Gastroesophageal sphincter (tissue), 4 donors: ENCODE measurements at places on chromosomes 4 and X. TPM values are rescaled to one million over a fixed set of nuclear protein-coding genes. Genes with fewer than 3 reads are reported as not detected.

HSFX1 gene
- total RNA-seq = 2.3 TPM

ZNF732 gene
- total RNA-seq = 0.31 TPM

COL4A6 gene
- total RNA-seq = 209 TPM

SPCS3 gene
- 56.1 TPM for total RNA-seq

PHOX2B gene
- not detected for total RNA-seq

CFAP47 gene
- total RNA-seq = not detected

STPG2 gene
- total RNA-seq = not detected

- ATAC-seq = no peak
These were observed 6.9 kb downstream of the FRMD7 start for GRCh38 chrX:132120913-132121312.

GRCh38 chrX:50115973-50116372 is 84.8 kb downstream of the AKAP4 start:
- ATAC-seq = no peak

- peak; percentile 31 for ATAC-seq
These were observed 37.9 kb downstream of the SGMS2 start for GRCh38 chr4:107862658-107863057.

DNA sequence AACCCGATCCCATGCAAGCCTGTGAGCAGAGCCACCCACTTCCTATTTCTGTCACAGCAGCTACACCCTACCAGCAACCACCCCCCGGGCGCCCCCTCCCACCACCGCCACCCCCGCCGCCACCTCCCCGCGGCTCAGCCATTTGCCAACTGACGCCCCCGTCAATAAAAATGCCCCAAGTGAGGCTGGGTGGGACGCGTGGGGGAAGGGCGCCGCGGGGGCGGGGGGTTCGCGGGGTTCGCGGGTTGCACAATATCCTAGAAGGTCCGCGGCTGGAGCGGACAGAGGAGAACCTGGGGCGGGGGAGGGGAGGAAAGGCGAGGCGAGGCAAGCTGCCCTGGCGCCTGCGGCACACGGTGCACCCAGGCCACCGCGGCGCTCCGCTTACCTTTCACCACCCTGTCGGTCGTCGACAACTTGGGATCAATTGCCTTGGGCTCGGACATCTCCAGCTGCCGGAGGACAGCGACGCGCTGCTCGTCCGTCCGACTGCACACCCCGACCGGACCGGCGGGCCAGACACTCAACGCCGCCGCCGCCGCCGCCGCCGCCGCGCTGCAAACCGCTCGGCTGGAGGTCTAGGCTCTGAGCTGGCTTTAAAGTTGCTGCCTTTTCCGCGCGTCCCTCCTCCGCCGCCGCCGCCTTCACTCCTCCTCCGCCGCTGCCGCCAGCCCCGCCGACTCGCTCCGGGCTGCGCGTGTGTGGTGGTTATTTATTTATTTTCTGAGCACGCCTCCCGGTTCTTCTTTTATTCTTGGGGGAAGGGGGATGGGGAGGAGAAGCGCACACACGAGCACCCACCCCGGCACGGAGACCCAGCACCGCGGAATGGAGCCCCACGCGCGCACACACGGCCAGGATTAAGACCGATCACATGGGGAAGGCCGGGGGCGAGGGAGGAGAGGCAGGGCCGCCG is 717 bp downstream of the PPP3CA start:
- ATAC-seq = peak; percentile 6

GRCh38 chr4:163003979-163004378 is 162.7 kb downstream of the NAF1 start:
- ATAC-seq = no peak

GRCh38 chrX:122565952-122566351 is 618.1 kb upstream of the GRIA3 start:
- peak; percentile 57 for ATAC-seq

DNA sequence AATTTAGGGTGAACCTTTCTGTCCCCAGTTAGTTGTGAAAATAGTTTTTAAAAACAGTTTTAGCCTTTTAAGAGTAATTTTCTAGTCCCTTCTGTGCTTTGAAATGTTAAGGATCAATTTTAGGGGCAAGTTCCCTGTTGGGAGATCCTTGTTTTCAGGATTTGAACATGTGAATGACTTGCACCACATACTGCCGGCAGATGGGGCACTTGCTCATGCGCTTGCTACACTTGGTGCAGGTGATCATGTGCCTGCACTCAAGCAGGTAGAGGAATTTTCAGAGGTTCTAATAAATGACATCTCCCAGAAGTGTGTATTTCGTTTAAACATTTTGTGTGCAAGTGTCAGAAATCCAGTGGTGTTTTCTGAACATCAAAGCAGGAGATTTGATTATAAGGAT is 195.9 kb downstream of the CHM start:
- ATAC-seq = no peak

- no peak for ATAC-seq
These were observed 17.9 kb downstream of the COQ2 start for GRCh38 chr4:83266689-83267088.

GRCh38 chr4:185134307-185134869 is 8.7 kb upstream of the SLC25A4 start:
- peak; percentile 67 for ATAC-seq

GRCh38 chr4:71270901-71271300 is 67.9 kb upstream of the SLC4A4 start:
- ATAC-seq = no peak

GRCh38 chr4:76658231-76659102 is 223.4 kb downstream of the SHROOM3 start:
- no peak for ATAC-seq

- peak; percentile 92 for ATAC-seq
These were observed 32.4 kb downstream of the FGFRL1 start for GRCh38 chr4:1043651-1044468.

DNA sequence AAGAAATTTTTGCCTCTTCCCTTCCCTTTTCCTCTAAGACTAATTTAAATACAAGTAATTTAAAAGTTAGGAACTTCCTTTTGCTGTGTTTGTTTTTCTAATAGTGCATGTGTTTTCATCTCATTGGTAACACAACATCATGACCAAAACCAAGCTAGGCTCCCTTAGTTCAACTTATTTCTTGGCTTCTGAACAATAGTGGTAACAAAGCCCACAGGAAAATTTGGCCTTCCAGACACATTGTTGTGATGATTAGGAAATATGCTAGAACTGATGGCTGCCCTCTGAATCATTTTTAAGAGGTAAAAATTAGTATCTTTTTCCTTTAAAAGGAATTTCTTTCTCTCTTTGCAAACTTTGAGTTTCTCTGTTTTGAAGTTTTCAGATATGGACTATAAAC is 25.5 kb upstream of the TEC start:
- no peak for ATAC-seq

GRCh38 chr4:132328761-132329160 is 820.3 kb upstream of the PCDH10 start:
- ATAC-seq = no peak

- no peak for ATAC-seq
These were observed 703.5 kb downstream of the FAT4 start for GRCh38 chr4:126018274-126018673.

- peak; percentile 66 for ATAC-seq
These were observed 131.4 kb upstream of the NAP1L5 start for GRCh38 chr4:88828842-88829571.

DNA sequence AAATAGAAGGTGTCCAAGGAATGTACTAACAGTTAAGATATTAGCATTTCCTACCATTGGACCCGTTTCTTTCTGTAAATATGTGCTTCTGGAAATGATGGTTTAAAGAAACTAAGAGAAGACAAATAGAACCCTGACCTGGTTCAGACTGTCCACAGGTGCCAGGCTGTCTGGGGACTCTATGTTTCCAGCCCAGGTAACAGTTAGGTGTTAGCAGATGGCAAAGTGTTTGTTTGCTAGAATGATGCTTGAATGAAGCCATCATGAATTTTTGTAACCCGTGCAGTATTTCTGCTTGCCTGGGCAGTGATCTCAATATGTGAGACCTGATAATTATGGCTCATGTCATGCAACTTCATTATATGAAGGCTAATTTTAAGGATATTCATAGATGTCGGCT is 87.5 kb downstream of the LRRC66 start:
- ATAC-seq = no peak

DNA sequence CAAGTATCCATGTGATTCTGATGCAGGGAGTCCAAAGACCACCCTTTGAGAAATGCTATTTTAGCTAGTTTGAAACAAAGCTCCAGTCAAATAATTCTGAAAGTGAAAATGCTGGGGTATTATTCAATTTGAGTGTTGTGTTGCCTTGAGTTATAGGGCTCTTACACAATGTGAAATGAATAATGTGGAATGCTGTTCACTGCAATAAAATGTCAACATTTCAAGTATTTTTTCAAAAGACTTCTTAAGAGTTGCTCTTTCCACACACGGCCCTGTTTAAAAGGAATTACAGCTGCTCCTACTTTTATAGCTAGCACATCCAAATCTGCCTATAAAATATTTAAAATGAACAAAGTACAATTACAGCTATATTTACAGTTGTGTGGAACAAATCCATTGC is 27.5 kb upstream of the PLS3 start:
- ATAC-seq = no peak

- no peak for ATAC-seq
These were observed 44.3 kb upstream of the GALNT7 start for GRCh38 chr4:173124209-173124865.

GRCh38 chr4:163332526-163333406 is at the start of gene NPY1R:
Gene NPY1R, minus strand, starts transcription at chr4:163332596. Its CDS starts 6,042 bp downstream, at chr4:163326554.
- ATAC-seq = peak; percentile 85

- ATAC-seq = no peak
These were observed 15.2 kb upstream of the ALB start for GRCh38 chr4:73388887-73389286.

DNA sequence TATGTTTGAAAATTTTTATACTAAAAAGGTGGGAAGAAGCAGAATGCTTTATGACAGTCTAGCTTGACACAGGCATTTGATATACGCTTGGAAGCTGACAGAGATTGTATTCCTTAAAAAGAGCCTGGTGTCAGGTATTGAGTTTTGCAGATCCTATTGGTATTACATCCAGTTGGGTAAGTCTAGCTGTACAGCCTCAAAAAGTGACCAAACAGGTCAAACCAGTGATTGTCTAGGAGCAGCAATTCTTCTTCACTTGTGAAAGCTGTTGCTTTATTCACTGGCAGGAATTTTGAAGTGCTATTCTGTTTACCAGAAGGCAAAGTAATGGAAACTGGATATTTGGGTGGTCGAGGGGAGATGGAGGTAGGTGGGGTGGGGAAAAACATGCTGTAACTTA is 77.5 kb downstream of the UCHL1 start:
- no peak for ATAC-seq

DNA sequence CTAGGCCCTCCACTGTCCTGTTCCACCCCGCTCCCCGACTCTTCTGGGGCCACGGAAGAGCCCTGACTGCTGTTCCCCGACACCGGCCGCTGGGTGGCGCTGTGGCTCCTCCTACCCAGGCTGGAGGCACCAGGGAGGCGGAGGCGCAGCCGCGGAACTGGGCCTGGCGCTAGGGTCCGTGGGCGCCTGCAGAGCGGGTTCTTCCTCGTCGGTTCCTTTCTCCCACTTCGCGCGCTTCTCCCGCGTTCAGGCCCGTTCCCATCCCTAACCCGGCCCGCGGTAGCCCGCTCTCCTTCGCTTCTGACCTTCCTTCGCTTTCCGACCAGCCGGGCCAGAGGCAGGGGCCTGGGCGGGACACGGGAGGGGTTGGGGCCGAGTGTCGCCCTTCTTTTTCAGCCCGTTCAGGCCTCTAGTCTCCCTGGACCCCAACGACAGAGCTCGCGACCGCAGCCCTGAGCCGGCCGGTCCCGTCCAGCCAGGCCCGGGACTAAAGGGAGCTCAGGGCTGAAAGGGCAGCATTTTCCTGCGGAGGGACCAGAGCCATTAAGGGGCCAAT is 34.3 kb downstream of the NALF2 start:
- peak; percentile 83 for ATAC-seq

- ATAC-seq = no peak
These were observed 15.3 kb downstream of the RAB33B start for GRCh38 chr4:139469216-139469615.

DNA sequence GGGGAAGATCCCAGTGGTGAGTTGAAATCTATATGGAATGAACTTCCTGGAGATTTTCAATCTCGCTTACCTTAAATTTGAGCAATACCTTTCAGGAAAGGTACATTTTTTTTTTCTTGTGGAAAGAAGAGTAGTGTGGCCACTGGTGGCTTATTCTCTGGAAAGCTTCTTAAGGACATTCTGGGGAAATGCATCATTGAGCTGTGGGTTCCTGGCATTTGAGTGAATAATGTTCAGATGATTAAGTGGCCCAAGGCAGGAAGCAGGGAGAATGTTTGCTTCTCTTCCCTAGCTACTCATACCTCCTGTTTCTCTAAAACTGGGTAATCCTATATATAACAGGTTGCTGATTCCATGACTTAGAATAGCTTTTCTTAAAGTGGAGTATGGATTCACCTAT is 31.8 kb downstream of the STAG2 start:
- no peak for ATAC-seq

DNA sequence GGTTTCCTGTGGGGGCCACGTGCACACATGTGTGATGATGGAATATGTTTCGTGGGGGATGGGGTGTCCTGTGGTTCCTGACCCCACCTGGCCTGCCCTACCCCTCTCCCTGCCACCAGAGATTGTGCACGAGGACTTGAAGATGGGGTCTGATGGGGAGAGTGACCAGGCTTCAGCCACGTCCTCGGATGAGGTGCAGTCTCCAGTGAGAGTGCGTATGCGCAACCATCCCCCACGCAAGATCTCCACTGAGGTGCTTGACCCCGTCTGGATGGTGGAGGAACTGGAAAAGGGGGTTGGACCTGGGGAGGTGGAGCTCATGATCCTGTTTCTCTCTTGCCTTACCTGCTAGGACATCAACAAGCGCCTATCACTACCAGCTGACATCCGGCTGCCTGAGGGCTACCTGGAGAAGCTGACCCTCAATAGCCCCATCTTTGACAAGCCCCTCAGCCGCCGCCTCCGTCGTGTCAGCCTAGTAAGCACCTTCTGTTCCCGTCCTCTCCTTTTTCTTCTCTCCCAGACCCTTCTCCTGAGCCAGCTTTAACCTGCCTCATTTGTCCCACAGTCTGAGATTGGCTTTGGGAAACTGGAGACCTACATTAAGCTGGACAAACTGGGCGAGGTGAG is 5.9 kb downstream of the CDK16 start:
- no peak for ATAC-seq

DNA sequence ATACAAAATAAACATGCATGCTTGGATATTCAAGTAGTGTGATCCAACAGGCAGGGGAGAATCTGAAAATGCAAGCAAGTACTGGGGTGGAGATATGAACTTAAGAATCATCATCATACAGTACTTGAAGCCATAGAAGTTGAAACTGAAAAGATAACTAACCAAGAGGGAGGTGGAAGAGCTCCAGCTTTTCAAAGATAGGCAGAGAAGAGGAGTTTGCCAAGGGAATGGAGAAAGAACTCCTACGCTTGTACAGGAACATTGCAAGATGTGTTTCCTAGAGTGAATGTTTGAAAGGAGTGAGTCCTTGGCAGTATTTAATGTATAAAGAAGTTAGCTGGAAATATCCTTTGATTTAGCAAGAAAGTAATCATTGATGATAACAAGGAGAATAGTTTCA is 106.2 kb upstream of the FRMPD4 start:
- ATAC-seq = no peak
